ENCODE measurements at places on chromosomes 6 and 20.
A peak's percentile ranks its signal among the peaks of the same experiment; 100 is the strongest.

GRCh38 chr20:64232794-64233193 is 22.8 kb upstream of the PCMTD2 start:
- DNase-seq: no peak

DNA sequence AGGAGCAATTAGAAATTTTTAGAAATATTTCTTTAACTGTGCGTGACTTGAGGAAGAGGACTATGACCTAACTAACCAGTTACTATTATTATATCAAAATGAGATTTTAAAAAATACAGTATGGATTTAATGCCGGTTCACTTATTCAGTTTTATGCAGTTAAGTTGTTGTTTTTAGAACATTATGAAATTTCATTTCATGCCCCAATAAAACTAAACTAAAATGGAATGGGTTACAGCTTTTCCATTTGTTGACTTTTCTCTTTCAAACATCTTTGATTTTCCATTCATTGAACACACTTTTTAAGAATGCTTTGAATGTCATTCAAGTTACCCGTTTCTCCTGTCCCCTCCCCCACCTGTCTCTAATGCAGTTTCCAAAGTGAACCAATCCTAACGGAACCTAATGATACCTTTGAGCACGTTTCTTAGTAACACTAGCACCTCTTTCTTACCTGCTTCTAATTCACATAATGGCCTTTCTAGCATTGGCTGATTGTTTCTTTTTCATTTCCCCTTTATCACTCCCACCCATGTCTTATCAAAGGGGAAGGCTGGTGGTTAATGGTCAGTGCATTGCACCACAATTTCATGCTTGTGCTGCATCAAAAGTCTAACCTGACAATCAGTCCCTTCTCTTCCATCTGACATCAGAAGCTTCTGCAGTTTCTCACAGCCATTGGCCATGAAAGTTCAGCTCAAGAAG is 262.2 kb upstream of the TAB2 start:
- no peak for DNase-seq

- DNase-seq: no peak
Measured at GRCh38 chr6:55694759-55695158, 115.8 kb upstream of the HMGCLL1 start.

GRCh38 chr6:169623975-169624374 is 77.9 kb downstream of the WDR27 start:
- no peak for DNase-seq

DNA sequence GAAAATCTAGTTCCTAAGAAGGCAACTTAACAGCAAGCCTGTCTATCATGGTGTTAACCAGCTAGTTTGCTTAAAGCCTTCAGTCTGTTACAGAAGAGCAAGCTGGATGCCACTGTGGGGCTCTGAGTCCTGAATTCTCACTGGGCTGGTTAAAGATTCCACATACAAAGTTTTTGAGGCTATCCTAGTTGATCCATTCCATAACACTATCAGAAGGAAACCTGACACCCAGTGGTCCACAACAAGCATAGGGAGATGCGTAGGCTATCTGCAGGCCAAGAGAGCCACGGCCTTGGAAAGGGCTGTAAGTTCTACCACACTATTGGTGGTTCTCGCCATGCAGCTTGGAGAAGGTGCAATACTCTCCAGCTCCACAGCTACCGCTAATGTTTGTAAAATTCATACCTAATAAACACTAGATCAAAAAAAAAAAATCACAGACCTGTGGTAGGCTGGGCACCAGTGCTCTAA is 420 bp upstream of the MCCD1 start:
- DNase-seq: no peak

DNA sequence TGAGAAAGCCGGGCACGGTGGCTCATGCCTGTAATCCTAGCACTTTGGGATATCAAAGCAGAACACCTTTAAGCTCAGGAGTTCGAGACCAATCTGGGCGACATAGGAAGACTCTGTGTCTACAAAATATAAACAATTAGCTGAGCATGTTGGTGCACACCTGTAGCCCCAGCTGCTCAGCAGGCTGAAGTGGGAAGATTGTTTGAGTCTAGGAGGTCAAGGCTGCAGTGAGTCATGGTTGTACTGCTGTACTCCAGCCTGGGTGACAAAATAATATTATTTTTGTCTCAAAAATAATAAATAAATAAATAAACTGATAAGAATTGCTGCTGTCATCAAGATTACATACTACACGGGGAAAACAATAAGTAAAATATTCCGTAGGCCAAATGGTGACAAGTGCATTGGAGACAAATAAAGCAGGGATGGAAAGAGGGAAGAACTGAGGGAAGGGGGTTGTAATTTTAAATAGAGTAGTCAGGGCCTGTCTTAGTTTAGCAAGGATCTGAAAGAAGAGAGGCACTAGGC is 14.0 kb upstream of the TOP1 start:
- no peak for DNase-seq

DNA sequence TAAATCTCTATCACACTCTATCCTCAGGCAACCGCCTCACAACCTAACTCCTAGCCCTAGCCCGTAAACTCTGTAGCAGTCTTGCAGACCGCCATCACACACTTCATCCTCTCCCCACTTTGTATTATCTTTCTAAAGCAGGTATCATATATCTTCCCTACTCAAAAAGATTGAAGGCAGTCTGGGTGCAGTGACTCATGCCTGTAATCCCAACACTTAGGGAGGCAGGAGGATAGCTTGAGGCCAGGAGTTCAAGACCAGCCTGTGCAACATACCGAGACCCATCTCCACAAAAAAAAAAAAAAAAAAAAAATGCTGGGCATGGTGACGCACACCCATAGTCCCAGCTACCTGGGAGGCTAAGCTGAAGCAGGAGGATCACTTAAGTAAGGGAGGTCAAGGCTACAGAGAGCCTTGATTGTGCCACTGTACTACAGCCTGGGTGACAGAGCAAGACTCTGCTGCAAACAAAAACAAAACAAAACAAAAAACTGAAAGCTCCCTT is 22.9 kb downstream of the RANBP9 start:
- no peak for DNase-seq

GRCh38 chr20:49285233-49285668 is 7.4 kb upstream of the ZNFX1 start:
- no peak for DNase-seq

DNA sequence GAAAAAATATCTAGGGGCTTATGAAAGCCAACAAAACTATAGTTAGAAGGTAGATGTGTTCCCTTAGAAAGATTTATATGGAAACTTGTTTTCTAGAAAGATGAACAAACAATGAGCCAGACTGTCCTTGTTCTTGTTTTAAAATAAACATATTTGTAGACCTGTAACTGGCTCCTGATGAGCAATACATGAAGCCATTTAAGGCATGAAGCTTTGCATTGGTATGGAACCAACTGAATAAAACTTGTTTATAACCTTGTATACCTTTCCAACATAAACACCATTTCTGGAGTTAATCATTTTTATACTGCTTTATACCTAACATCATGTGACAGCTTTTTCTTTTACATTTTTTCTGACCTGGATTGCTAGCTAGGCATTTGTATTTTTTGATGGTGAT is 247.8 kb downstream of the PRL start:
- DNase-seq: no peak

- DNase-seq: no peak
Measured at GRCh38 chr20:44066645-44067606, 120.1 kb downstream of the JPH2 start.

- no peak for DNase-seq
Measured at GRCh38 chr6:53938810-53939209, 144.0 kb downstream of the LRRC1 start.

DNA sequence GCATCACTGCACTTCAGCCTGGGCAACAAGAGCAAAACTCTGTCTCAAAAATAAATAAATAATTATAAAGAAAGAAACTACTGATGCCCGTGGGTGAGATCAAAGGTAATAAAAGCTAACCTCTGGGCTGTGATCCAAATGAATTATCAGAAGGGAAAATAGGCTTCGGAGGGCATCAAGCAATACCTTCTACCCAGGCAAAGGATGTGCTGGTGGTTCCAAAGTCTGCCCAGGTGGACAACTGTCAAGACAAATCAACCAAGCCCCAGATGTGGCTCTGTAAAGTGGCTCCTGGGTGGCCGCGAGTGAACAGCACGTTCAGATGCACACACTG is 95.6 kb downstream of the SCML4 start:
- DNase-seq: no peak

GRCh38 chr6:134170844-134171243 is 118.4 kb upstream of the SLC2A12 start:
- DNase-seq: no peak

DNA sequence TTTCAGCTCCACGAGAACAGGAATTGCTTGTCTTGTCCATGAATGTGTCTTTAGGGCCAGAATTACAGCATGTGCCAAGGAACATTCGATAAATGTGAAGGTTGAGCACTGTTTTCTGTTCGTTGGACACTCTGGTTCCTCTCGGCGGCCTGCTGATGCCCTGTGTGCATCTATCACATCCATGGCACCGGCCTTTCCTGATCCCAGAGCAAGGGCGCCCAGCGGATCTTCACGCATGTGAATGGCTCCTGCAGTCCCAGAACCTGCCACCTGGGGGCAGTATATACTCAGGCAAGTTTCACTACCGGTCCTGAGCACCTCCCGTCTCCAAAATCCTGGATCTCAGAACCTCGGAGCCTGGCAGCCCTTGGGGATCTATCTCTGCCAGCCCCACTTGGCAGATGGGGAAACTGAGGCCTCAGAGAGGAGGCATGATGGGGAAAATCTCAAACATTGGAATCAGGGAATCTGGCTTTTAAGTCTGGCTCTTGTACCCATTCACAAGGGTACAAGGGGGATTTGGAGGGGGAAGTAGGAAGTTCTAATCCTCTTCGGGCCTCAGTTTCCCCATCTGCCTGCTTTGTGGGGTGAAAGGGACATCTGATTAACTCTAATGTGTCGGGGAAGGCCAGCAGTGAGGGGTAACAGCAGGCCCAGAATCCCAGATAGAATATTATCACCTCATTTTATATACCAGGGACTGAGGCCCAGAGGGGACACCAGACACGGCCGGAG is 4.3 kb upstream of the CEBPB start:
- DNase-seq: no peak

- no peak for DNase-seq
Measured at GRCh38 chr6:138431256-138432062, 27.4 kb downstream of the HEBP2 start.

DNA sequence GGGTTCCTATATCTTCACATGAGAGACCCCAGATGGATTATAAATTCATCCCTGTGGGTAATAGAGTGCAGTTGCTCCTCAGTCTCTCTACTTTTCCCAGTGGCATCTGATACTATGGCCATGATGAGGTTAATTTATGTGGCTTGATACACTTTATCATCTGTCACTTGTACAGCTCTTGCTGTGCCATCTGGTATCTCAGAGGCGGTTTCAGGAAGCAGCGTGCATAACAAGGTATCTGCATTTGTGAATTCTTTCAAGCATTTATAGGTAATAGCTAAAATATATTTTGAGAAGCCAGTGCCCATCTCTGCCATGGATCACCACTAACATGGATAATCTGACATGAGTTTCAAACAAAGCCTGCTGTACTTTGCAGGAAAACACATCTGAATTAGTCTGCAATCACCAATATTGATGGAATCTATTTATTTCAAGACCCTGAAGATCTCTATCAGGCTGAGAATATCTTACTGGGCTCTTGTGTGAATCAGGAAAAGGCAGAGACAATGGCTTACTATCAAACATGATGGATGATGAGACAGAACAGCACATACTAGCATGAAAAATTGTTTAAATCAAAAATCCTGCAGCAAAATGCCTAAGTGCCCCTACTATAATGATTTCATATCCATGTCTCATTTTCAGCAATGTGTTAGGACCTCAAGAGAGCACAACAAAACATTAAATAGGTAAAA is 548.7 kb upstream of the MAP3K7 start:
- DNase-seq: no peak

DNA sequence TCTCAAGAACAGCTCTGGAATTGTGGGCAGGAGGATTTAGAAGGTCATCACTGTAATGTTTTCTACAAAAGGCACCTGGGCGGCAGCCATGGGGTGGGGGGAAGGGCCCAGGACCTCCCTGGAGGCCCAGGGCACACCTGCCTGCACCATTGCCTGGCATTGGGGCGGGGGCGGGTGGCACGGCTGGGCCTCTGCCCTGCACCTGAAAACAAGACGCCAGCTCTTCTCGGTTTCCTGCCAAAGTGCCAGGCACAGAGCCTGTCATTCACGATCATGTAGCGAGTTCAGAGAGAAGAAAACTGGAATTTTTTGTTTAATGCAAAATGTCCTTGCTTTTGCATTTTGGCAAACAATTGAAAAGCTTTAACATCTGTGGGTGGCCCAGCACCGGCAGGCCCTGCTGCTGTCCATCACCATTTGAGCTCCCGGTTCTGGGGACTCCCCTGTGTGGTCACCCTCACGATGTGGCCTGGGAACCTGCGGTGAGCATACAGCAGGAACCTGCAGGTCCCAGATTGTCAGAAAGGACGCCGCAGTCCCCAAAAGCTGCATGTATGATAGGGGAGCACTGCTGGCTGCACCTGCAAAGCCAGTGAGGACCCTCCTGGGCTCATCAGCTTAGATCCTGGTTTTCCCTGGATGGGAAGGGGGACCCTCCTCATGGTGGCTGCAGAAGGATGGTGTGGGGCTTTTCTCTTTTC is 262.9 kb downstream of the CDH4 start:
- DNase-seq: no peak

GRCh38 chr20:46355778-46356177 is 47.5 kb upstream of the CDH22 start:
- DNase-seq: no peak

DNA sequence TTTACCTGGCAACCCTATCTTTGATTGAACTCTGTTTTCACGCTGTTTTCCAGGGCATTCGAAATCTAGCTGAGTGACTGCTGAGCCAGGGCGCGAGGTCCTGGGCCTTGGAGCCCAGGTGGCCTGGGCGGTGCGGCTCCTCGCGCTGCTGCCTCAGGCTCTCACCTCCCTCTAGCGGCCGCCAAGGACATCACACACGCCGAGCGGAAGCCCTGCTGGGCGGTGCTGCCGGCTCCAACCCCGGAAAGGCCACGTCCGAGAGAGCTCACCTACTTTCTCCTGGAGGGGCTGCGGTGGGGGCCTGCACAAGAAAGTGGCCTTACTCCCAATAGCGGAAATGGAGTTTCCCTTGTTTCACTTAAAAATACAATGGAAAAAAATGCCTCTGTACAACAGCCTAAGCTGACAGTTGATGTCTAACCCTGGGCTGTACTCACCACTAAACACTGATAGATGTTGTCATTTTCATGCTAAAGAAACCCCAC is 77.7 kb downstream of the ELOVL4 start:
- DNase-seq: peak; percentile 43

GRCh38 chr6:125236536-125237327 is 65.0 kb downstream of the HDDC2 start:
- DNase-seq: no peak

GRCh38 chr6:110419028-110419739 is 3.8 kb upstream of the DDO start:
- no peak for DNase-seq

DNA sequence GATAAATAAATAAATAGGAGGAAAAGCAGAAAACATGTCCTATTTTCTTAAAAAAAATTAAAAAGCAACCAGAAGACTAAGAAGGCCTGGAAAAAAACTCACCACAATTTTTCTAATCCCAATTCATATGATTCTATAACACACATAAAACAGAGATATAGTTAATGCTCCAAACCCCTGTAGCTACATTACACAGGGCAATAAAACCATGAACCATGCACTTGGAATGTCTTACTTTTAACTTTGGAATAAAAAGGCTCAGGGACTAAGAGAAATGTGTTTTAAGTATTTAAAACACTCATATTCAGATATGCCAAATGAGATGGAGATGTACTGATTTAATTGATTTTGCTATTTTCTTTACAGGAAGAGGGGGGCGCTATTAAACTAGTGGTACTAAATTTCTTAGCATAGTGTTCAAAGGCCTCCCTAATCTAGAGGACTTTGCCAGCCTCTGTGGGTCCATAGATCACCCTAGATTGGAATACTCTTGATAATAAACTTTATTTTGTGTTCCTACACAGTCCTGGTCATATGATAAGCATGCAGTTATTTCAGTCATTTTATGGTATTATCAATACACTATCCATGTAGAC is 30.3 kb upstream of the GCM1 start:
- no peak for DNase-seq
